Fibroblast of skin of left biceps (primary cell): ENCODE measurements at places on chromosomes 7 and 10.

DNA sequence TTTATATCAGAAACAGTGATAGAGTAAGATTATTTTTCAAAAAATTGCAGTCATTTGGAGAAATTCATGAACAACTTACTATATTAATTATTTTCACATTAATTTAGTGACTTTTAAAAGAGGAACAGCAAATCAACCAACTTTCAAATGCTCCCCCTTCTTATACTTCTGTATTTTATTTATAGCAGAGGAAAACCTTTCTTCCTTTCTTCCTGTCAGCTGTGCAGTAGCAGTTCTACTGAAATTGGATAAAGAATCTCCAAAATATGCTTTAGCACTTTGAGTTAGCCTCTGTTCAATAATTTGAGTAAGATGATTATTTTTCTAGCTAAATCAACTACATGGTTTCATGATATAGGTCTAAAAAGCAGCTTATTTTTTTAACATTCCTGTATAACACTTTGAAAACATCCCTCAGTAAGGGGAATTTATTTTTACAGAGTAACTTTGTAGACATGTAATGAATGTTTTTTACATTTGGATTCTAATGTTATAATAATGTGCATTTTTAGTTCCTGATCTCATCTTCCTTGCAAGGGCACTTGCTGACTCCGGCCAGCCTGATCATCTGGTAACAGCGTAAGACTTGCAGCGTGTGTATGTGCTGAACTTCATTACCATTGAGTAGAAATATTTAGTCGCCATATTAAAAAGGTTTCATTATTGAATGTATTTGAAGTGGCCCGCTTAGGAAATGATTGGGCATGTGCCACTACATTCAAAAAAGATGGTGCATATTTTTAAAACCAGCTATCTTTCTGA is 158.3 kb upstream of the HDAC9 start:
- no peak for DNase-seq

DNA sequence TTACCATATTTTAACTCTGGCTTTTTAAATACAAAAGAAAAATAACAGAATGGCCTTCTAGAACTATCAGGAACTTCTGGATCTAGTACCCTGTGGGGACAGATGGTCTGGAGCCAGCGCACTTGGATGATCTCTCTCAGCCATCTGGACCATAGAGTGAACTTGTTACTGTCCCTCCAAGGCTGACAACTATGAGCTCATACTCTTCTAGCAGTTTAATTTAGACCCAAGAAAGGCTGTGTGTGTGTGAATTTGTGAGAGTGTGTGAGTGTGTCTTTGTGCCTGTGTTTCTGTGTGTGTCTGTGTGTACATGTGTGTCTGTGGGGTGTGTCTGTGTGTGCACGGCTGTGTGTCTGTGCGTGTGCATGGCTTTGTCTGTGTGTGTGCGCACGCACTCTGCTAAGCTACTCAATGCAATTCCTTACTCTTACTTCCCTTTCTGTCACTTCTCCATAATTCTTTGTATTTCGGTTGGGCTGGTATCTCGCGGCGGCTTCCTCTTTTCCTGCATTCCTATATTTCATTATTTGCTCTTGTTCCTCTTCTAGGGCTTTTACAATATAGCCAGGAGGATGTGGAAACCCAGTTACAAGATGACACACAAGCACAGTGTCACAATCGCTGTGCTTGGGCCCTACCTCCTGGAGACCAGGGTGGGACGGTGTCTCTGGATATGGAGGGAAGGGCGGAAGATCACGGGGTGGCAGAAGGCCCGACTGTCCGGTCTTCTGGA is 51.9 kb downstream of the IKZF1 start:
- DNase-seq = no peak

DNA sequence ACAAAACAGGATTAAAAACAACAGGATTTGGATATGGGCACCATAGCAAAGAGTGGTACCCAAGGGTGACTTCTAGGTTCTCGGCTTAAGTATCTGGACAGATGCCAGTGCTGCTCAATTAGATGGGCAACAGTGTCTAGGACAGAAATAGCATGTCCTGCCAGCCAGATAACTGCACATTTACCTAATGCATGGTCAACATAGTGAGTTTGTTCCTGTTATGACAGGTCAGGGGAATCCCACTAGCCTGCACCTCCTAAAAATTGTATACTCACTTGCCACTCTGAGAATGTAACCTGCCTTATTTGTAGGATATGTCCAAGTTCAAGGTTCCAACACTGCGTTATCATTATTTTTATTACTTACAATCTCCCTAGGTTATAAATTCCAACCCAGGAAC is 471.7 kb downstream of the GRM8 start:
- no peak for DNase-seq

GRCh38 chr10:99595770-99596465 is 24.3 kb downstream of the SLC25A28 start:
- no peak for DNase-seq
